Occipital lobe (tissue), 3 donors: ENCODE measurements at places on chromosomes 12 and 14. TPM values are rescaled to one million over a fixed set of nuclear protein-coding genes. Genes with fewer than 3 reads are reported as not detected.

- no peak for DNase-seq
Observed at GRCh38 chr12:54033980-54034784, 1.3 kb downstream of the HOXC5 start.

Gene ANKRD13A
- total RNA-seq = 20.6 TPM

DNA sequence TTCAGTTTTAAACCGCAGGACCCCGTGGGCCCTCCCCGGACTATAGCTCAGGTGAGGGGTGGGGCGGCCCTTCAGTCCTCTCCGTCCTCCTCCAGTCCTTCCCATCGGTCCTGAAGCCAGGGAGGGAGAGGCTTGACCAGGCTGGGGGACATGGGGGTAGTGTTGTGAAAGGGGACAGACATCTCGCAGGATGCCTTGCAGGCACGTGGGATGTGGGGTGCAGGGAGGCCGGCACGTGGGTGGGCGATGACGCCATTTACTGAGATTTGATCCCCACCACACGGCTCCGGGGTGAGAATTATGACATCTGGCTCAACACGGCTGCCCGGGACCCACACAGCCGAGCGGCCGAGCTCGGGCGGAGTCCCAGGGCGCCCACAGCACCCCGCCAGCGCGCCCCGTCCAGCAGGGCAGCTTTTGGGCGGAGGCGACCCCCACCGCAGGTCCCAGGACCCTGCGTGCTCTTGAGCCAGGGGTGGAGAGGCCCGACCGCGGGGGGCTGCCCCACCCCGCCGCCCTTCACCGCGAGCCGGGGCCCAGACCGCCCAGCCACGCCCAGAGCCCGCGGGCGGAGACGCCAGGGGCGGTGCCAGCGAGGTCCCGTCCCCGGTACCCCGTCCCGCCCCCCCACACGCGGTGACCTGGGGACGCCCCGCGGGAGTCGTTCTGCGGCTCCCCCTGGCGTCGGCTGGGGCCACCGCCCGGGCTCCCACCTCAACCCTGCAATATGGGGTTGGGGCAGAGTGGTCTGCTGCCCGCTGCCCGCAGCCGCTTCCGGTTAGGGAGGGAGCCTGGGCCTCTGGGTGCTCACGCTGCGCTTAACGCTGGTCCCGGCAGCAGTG lies 3.3 kb upstream of the EXOC3L4 start:
- no peak for DNase-seq

Gene SDR9C7
- 0.31 TPM for total RNA-seq

DNA sequence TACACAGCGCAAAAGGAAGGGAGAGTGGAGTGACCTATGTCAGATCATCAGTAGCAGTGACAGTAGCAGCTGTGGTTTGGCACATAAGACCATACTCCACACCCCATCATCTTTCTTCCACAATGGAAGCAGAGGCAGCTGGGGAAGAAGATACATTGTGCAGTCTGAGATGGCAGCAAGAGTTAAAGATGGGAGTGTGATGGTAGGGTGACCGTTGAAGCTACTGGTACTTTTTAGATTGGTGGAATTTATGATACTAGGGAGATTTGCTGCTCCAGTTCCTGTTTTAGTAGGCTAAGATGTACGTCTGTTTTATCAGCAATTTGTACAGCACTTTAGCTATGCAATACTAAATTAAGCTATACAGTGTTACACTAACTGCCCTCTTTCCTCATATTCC lies 291.0 kb downstream of the FUT8 start:
- no peak for DNase-seq

GRCh38 chr14:103199124-103199523 lies 75.9 kb downstream of the TNFAIP2 start:
- DNase-seq = no peak

DNA sequence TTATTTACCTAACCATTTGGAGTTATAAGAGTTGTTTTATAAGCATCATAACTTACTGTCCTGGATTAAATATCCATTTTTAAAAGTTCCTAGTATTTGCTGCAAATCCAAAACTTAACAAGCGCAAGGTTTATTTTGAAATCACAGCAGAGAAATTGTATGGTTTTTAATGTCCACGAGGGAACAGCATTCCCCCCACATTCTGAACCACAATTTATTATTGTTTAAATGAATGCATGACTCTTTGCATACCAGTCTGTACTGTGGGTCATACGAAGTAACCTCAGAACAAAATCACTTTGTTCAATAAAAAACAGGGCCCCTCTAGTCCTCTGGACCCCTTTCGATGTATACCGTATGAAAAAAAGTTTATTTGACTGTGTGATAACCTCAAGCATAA lies 75.9 kb downstream of the DACT1 start:
- DNase-seq = no peak

GRCh38 chr14:50829489-50830043 lies 1.4 kb downstream of the NIN start:
- no peak for DNase-seq

Gene REM2
- total RNA-seq = 1.7 TPM

Gene KRT77
- total RNA-seq = not detected

Gene WDHD1
- total RNA-seq = 9.0 TPM

Gene L2HGDH
- total RNA-seq = 18.6 TPM

DNA sequence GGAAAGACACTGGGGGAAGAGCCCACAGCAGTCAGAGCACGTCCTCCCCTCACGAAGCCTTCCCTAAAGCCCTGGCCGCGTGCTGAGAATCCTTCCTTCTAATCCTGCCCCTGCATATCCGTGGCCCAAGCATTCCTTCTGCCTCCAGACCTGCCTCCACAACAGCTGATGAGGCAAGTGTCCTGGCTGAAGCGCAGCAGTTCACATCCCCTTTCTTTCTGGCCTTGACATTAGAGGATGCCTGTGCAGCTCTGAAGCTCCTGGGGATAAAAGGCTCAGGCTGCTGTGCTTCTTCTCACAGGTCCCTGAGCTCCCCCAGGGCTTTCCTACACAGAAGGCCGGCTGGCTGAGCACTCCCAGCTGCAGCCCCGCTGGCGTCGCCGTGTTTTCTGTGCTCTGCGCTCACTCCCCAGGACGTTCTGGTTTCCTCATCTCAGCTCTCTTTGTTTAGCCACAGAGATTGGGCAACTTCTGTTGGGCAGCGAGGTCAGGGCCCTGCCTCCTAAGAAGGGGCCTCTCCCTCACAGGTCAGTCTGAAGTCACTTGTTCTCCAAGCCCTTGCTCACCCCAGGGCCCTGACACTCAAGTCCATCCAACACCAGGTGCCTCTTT lies 45.8 kb downstream of the NINJ2 start:
- DNase-seq = no peak

Gene PNMA1
- total RNA-seq = 76.1 TPM

DNA sequence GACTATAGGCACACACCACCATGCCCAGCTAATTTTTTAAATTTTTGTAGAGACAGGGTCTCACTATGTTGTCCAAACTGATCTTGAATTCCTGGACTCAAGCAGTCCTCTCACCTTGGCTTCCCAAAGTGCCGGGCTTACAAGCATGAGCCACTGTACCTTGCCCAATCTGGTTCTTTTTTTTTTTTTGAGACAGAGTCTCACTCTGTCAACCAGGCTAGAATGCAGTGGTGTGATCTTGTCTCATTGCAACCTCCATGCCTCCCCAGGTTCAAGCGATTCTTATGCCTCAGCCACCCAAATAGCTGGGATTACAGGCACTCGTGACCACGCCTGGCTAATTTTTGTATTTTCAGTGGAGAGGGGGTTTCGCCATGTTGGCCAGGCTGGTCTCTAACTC lies 15.4 kb downstream of the MRPL42 start:
- DNase-seq = no peak

Gene INHBE
- total RNA-seq = not detected

Gene TAS2R7
- total RNA-seq = 1.1 TPM

DNA sequence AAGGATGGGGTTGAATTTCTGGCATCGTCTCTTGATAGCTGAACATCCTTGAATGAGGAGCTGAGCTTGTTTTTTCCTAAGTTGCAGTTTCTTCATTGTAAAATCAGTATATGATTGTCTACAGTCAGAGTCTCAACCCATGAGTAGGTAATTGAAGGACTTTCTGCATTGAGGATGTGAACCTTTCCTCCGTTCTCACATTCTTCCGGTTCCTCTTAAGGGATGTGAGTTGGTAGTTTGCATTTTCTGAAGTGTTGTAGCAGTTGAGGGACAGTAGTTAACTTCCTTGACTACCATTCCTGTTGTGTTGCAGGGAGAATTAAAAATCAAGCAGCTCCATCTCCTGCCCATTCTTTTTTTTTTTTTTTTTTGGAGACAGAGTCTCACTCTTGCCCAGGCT lies 19.1 kb downstream of the TPCN1 start:
- no peak for DNase-seq

DNA sequence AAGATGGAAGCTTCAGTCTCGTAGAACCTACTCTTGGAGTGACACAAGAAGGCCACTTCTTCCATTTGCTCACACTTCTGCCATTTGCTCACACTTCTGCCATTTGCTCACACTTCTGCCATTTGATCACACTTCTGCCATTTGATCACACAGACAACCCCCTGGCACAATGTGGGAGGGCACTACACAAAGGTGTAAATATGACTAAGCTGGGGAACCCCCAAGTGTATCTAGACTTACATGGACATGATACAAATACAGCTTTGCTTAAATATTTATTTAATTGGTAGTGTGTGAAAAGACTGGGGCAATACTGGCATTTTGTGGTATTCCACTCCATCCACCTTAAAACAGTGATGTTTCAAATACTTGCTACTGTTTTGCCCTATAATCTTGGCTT lies 296.2 kb upstream of the PPFIA2 start:
- no peak for DNase-seq

DNA sequence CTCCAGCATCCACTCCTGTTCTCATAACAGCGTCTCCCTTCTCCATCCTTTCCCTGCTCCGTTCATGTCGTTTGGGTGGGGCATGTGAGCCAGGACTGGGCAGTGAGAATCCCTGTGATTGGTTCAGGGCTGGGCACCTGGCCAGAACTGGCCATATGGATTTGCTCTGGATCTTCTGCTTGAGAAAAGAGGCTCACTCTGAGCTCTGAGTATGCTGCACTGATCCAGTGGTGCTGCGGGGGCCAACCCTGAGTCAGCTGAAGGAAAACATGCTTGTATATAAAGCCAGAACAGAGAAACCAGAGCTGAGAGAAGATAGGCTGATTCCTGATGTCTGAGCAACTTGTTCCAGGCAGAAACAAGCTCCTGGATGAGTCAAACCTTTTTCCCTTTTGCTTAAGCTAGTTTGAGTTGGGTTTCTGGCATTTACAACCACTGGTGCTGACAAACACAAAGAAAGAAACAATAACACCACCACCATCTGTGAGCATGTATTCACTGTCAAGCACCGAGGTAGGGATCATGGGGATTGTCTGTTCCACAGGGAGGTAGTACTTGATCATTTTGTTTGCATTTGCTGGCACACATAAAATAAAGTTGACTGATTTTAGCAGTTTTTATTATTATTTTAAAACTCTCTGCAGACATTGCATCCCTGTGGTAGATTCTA lies 14.0 kb upstream of the HPD start:
- peak; percentile 70 for DNase-seq

DNA sequence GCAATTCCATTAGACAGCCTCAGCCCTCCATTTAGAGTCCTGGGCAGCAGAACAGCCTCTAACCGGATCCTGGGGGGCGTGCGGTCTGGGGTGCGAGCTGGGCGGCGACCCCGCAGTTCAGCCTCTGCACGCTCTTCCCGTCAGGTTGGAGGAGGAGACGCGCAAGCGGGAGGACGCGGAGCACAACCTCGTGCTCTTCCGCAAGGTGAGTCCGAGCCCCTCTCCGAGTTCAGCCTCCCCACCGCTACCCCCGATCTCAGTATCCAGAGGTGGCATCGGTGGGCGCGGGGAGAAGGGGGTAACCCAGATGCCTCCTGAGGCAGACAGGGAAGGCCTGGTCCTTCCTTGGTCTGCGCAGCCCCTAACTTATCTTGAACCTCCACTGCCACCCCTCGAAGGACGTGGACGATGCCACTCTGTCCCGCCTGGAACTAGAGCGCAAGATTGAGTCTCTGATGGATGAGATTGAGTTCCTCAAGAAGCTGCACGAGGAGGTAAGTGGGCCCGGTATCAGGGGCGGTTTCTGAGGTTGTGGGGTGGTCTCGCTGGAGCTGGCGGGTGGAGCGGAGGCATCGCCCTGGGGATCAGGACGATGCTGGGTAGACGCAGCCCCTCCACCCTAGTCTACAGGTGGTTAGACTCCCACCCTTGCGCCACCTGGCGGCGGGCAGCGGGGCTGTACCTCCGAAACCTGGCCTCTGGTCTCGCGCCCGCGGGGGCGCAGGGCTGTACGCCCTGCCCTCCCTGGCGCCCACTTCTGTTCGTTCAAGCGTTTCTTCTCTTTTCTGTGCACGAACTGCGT lies 1.3 kb downstream of the PRPH start:
- DNase-seq = no peak

Gene TSHR
- total RNA-seq = under 0.01 TPM

- no peak for DNase-seq
Observed at GRCh38 chr14:92690171-92691011, 58.0 kb downstream of the LGMN start.

Gene OR6C1
- not detected for total RNA-seq

Gene PLCZ1
- not detected for total RNA-seq

Gene TMEM253
- not detected for total RNA-seq
